Activated T-helper 1 cell treated with anti-CD3 and anti-CD28 coated beads, Interleukin-2, amount 50 U/mL, for 16 hours (primary cell): ENCODE measurements at places on chromosomes 2 and 18.

- DNase-seq, result no peak
Observed at GRCh38 chr2:40474306-40474705, 22.4 kb upstream of the SLC8A1 start.

DNA sequence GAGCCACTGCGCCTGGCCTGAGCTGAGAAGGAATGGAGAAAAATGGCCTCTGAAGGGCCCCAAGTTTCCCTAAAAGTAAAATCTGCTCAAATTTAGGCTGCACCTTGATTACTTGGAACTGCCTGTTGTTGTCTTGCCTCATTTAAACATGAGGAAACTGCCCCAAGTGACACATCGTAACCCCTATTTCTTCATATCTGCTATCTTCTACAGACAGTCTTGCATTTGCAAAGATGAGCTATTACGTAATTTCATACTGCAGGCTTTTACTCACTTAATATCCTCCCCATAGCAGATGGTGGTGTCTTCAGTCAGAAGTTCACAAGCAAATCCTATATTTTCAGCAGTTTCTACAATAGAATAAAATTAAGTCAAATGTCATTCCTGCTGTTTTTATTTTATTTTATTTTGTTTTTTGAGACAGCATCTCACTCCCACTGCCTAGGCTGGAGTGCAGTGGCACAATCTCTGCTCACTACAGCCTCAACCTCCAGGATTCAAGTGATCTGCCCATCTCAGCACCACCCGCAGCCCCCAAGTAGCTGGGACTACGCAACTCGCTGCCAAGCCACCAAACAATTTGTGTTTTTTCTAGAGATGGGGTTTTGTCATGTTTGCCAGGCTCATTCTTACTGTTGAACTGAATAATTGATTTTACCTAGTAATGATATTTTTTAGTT, 45.3 kb upstream of the NARS1 start:
- no peak for DNase-seq

- DNase-seq, result no peak
Observed at GRCh38 chr18:62453864-62454263, 69.0 kb upstream of the ZCCHC2 start.

DNA sequence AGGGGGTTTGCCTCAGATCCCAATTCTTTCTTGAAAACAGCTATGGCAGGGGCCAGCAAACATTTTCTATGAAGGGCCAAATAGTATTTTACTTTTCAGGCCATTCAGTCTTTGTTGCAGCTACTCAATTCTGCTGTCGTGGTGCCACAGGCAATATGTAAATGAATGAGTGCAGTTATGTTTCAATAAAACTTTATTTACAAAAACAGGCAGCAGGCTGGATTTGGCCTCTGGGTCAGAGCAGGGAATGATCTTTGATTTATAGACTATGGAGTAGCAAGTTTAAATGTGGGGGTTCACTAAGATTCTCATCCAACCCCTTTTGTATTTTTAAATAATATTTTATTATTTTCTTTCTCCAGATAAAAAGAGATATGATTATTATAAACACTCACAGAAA, 72.4 kb downstream of the IRS1 start:
- DNase-seq, result no peak

DNA sequence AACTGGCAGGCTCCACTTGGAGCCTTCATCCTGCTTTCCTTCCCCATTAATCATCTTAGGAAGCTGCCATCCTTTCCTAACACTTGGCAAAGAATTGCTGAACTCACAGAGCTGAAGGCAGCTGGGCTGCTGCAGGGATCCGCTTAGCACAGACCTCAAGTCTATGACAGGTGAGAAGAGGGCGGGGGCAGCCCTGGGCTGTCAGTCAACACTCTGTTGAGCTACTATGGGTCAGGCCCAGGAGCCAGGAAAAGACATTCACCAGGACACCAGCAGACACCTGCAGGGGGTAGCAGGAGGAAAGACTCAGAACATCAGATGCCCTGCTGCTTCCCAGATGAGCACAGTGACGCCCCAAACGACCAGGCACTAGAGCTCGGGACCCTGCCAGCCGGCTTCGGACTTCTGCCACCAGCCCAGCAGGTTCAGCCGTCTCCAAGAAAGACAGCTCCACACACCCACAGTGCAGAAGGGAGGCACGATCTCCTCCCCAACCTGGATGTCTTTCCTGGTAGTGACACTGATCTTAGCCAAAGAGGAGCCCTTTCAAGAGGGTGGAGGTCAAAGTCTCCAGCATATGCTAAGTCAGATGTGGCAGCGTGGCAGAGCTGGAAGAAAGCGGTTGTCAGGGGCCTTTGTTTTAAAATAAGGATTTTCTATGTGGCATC, 55.2 kb downstream of the SNORC start:
- DNase-seq, result no peak

DNA sequence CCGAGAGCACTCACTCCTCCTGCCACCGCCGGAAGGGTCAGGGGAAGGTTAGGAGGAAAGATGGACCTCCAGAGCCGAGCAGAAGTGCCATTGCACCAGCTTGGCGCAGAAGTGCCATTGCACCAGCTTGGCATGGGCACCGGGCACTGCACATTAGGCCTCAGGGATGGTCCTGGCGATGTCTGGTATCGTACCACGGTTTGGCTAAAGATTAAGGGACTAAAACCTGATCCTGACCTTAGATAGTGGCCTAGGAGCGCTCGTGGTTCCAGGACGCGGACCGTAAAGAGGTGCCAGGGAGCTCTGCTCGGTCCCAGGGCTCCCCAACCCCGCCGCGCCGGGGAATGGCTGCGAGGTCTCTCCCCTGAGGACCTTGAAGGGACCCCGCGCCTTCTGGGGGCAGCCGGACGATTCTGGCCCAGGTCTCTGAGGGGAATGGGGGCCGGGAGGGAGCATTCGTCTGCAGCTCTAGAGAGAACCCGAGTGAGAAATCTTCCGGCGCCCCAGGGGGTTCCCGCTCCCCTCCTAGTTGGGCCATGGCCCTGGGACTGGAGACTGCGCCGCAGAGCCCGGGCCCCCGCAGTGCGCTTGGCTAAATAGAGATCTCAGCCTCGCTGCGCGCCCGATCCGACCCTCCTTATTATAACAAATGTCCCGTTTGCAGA, 1.8 kb downstream of the PAX8 start:
- no peak for DNase-seq

GRCh38 chr2:209512971-209513370, 89.1 kb downstream of the MAP2 start:
- no peak for DNase-seq

DNA sequence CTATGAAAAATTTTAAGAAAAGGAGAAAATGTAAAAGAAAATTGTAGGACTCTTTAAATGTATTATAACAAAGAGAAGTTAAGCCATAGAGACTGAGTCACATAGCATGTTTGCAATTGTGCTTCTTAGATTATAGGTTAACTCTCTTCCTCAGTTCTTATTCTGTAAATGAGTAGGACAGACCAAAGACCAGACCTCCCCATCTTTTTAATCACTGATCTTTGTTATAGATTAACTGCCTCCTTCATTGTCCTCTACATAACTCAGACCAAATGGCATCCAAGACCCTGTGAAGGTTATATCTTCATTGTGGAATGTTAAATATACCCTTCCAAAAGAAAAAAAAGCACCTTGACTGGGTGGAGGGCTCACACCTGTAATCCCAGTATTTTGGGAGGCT, 316.9 kb upstream of the LRRTM4 start:
- no peak for DNase-seq

- no peak for DNase-seq
Observed at GRCh38 chr18:53745224-53745967, 479.1 kb downstream of the MBD2 start.

DNA sequence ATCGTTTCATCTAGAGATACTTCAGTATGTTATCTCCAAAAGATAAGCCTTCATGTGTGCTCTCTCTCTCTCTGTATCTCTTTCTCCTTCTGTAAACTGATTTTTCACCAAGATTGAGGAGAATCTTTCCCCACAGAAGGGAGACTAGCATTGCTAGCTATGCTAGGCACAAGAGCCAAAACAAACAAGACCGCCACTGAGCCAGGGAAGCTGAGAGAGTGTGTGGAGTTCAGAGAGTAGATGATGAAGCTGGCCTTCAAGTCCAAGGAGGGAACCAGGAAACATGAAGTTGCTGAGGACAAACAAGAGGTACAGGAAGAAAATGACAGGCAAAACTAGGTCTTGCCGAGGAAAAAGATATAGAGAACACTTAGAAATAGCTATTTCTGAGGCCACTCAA, 23.4 kb downstream of the DAPL1 start:
- DNase-seq, result no peak

- no peak for DNase-seq
Observed at GRCh38 chr2:165594935-165595255, 125.4 kb downstream of the CSRNP3 start.

GRCh38 chr18:12656605-12656937, 1.3 kb downstream of the SPIRE1 start:
- DNase-seq, result no peak

GRCh38 chr2:211358504-211358903, 802.1 kb downstream of the CPS1 start:
- DNase-seq, result no peak

DNA sequence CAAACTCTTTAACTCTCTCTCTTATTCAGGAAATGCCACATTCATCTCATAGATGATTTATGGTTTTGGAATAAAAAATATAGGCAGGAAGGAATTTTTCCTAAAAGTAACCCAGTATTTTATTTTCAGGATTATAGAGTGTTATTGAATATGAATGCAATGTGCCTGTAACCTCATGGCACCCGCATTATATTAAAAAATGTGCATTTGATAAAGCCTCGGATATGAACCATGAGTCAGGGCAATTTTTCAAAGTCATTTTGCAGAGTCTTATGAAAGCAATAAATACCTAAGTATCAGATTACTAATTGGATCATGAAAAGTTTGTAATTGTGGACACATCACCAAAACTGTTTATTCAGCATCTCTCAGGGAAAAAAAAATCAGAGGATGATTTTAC, 573.8 kb downstream of the TSN start:
- DNase-seq, result no peak

DNA sequence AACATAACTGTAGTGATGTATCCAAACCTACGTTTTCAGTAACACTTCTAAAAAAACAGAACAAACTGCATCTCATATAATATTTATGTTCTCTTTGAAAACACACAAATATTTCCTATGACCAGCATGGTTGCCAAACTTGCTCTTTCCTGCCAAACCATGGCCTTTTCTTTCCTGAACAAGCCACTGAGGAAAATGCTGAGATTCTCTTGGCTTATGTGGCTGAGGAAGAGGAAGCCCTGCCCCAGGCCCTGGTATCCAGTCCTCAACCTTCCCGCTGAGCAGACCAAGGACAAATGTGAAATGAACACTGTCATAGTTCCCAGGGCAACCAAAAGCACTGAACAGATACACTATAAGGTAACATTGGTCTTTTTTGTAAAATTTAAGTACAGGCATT, 35.9 kb upstream of the NARS1 start:
- no peak for DNase-seq

DNA sequence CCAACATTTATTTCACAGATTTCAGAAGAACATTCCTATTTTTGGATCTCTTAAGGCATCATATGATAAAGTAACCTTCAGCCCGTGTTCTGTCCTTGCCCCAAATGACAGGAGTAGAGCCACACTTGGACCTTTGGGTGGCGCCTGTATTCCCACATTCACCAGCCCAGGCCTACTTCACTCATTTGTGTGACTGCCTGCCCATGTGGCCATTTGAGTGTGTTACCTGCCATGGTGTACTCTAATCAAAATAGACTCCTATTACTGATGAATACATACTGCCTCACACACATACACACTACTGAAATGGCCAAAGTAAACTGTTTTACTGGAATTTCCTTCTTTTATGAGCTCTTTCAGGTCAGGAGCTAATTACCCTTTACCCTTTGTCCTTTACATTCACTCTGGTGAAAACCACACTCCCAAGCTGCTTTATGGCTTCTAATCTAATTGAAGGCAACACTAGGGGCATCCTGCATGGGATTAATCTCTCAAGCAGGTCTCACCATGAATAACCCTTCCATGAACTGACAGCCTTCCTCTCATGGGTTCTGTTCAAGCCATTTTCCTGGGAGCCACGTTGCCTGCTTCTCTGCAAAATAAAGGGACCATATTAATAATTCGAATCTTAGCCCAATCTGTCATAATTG, 271.0 kb upstream of the GALNT5 start:
- no peak for DNase-seq

GRCh38 chr2:157989227-157989626, 112.4 kb upstream of the UPP2 start:
- DNase-seq, result no peak

DNA sequence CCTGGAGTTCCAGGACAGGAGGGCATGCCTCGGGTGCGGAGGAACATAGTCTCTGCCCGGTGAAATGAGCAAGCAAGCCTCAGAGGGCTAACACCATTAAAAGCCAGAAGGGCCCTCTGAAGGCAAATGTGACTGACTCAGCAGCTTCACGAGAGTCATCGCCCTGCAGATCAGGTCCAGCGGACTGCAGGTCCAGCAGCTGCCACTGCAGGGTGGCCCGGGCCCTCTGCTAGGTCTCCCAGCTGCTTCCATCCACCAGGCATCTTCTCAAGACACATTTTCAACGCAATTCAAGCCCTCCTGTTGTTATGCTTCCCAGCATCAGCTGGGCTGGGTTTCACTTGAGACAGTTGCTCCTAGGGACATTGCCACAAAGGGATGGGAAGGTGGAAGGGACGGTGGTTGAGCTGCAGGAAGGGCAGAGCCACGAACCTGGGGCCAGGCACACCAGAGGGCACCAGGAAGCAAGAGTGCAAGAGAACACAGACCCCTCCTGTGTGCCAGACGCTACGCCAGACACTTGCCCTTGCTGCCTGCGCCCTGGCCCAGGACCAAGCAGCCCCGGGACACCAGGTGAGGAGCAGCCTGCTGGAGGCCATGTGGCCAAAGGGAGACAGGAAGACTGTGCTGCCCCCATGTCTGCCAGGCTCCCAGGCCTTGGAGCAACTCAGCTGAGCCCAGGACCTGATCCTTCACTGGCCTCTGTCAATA, 173.0 kb downstream of the HDAC4 start:
- DNase-seq, result no peak

DNA sequence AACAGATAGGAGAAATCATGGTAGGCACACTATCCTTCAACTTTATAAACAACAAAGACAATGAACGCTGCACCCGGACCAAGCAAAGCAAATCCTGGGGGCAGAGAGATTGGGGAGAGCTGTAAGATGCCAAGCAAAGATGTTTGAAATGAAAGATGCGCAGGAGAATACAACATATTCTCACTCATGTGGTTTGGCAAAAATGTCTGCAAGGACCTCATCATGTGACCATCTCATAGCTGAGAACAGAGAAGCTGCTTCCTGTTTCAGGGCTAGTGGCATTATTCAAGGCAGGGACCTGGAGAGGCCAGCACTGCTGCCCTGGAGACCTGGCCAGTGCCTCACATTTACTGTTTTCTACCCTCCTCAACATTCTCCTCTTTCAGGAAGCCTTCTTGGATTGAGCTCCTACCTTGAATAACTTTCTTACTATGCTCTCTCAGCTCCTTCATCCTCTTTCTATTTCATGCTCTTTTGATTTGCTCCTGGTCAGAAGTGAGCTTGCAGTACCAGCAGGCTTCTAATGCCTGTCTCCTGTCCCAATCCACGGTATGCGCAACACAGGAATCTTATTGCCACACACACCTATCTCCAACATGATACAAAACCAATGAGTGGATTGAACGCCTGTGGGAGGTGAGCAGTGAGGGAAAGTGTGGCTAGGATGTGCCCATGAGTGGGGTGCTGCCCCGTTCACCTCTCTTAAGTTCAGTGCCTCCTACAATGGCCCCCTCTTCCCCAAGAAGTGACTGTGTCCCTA, 133.0 kb downstream of the CELF4 start:
- DNase-seq, result no peak
